ENCODE measurements at places on chromosomes 11 and 22.

DNA sequence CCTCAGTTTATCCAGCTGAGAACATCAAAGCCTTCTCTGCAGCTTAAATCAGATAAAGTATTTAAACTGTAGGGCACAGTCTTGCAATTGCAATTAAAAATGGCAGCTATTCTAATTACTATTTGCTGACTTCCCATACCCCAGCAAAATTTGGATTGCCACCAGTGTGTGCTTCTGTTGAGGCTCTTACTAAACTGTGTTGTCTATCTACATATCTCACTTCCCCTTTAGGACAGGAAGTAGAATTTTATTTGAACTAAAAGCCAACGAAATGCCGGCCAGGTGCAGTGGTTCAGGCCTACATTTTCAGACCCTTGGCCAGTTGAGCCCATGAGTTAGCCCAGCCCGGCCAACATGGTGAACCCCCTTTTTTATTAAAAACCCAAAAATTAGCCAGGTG lies 7.1 kb downstream of the SAA4 start:
- DNase-seq = no peak

- DNase-seq = no peak
Measured at GRCh38 chr11:83037877-83038276, 33.8 kb downstream of the RAB30 start.

- no peak for DNase-seq
Measured at GRCh38 chr11:16215352-16215751, 141.0 kb downstream of the SOX6 start.

- DNase-seq = no peak
Measured at GRCh38 chr22:50671641-50672040, 982 bp upstream of the SHANK3 start.

- no peak for DNase-seq
Measured at GRCh38 chr11:134346976-134347350, 15.2 kb downstream of the GLB1L2 start.

DNA sequence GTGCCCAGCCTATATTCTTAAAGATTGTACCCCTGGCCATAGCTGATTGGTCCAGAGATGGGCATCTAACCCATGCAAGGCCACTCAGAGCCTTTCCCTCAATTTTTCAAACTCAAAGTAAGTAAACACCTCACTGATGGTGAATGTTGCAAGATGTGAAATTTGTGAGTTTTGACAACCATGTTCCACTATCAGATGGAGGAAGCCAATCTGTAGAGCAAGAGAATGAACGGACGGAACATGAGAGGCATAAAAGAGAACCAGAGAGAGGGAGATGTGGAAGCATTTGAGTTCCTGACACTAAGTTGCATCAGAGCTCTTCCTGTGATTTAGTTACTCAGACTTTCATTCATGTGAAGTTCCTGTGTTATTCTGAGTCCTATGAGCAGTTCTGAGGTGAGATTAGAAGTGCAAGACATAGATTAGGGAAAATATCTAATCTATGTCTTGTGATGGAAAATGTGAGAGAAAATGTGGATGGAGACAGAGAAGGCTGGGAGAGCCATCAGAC lies 73.3 kb downstream of the PRSS23 start:
- no peak for DNase-seq

- no peak for DNase-seq
Measured at GRCh38 chr11:32385998-32386397, 49.3 kb downstream of the WT1 start.

DNA sequence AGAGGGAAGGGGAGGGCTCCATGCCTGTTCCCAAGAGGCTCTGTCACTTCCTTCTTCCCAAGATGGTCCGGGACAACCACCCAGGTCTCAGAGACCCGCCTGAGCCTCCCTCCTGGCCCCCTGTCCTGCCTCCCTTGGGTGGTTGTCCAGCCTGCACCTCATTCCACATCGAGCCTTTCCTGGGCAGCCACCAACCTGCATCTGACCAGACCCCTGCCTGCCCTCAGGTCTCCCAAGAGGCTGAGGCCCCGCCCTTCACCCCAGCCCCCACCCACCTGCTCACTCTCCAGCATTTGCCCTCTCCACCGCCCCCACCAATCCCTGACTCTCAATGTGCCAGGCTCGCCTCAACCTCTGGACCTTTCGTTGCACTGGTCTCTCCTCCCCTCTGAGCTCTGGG lies 97.5 kb upstream of the LMO1 start:
- no peak for DNase-seq

GRCh38 chr11:37026326-37026725 lies 428.3 kb upstream of the RAG2 start:
- DNase-seq = no peak

GRCh38 chr11:8679006-8679405 lies 3.5 kb downstream of the TRIM66 start:
- DNase-seq = no peak

- no peak for DNase-seq
Measured at GRCh38 chr11:12413141-12414052, 36.0 kb downstream of the PARVA start.

DNA sequence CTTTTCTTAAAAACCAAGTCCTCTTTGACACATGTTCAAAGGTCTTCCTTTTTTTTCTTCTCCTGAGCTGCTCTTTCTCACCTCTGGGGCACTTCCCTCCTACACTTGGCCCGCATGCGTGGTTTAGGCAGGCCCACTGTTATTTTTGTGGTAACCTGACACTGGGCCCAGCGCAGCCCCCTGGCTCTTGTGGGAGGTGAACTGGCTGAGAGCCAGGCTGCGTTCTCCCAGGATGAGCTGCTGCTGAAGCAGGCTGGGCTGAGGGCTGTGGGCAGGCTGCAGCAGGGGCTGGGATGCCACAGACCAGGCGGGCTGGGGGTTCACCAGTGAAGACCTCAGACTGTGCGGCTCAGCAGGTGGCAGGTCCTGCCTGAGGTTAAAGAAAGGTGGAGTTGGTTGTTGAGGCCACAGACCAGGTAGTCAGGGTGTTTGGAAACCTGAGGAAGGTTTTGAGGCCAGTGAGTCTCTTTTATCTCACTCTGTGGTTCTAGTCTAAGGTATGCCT lies 72.4 kb downstream of the TEAD1 start:
- DNase-seq = peak; percentile 94

GRCh38 chr11:78441956-78442355 lies 24.3 kb upstream of the GAB2 start:
- no peak for DNase-seq

GRCh38 chr22:40213478-40213877 lies 35.8 kb downstream of the TNRC6B start:
- DNase-seq = peak; percentile 28

DNA sequence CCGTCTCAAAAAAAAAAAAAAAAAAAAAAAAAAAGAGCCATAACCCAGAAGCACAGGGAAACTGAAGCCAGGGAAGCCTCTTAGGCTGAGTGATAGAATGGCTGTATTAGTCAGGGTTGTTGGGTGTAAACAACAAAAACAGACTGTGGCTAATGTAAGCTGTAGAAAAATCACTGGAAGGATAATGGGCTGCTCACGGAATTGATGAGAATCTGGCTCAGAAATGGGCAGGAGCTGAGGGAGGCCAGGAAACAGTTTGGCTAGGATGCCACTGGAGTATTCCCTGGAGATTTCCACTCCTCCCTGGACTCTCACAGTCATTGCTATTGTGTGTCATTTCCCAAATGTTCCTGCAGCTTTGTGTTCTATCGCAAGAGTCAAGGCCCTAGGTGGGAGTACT lies 22.4 kb downstream of the SLC22A6 start:
- no peak for DNase-seq

- DNase-seq = no peak
Measured at GRCh38 chr11:130721736-130722135, 194.5 kb downstream of the SNX19 start.

DNA sequence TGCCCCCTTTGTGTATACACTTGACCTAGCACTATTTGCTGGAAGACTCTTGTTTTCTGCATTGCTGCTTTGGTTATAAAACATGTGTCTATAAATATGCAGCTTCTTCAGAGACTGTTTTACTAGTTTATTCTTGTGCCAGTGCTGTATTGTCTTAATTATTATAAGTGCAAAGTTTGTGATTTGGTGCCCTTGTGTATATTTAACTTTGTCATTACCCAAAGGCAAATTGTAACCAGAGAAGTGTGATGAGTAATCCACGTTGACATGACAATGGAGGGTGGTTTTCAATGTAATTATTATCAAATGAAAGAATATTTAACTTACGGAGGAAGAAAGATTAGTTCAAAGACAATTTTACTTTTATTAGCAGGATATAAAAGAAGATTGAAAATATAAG lies 75.0 kb upstream of the PRODH start:
- no peak for DNase-seq

GRCh38 chr11:110431674-110432073 lies 1.9 kb downstream of the FDX1 start:
- DNase-seq = no peak

GRCh38 chr11:33387581-33387980 lies 130.4 kb downstream of the HIPK3 start:
- DNase-seq = no peak

GRCh38 chr11:78231962-78232501 lies 43.3 kb downstream of the USP35 start:
- no peak for DNase-seq

GRCh38 chr11:32421992-32422391 lies 13.3 kb downstream of the WT1 start:
- DNase-seq = no peak

DNA sequence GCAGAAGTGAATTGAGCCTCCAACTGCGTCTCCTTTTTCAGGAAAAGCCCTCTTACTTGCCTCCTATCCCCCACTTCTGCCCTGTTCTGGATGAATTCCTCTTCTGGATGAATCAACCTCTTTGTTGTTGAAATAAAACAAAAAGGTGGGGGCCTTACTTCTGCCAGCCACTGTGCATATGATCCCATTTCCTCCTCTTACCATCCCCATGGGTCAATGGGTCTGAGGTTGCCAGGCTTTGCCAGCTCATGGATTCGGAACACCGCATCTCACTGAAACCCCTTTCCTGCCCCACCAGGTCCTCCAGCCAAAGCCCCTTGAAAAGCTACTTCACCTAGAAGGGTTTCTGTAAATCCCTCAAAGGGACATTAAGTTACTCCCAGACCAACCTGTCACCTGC lies 3.7 kb upstream of the CHST1 start:
- DNase-seq = no peak

GRCh38 chr11:113643701-113644100 lies 62.4 kb downstream of the TMPRSS5 start:
- no peak for DNase-seq

DNA sequence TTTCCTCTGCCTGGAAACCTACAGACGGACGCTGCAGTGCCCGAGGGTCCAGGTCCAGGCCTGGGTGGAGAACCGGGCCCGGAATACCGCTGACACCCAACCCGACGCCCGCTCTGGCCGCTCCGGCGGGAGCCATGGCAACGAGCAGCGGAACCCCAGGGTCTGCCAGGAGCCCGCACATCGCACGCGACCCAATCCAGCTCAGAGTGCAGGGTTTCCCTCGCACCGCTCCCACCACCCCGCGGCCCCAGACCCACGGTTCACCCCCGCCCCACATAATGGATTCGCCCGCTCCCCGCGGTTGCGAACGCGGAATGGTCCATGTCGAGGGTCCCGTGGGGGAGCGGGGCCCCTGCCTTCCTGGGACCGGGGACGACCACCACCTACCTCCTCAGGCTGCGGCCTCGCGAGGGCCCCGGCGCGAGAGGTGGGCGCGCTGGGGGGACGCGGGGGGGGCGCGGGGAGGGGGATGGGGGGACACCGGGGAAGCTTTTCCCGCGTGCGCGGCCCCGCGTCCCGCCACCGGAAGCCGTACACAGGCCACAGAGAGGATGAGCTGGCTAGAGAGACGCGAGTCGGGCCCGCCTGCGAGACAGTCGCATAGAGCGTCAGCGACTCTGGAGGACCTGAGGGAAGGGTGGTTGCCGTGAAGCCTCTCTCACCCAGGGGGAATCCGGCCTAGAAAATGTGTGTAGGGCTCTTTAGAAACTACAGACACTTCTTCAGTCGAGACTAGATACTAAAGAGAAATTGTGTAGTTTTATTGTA lies at the start of gene SSRP1:
Gene SSRP1, minus strand, starts transcription at position 550 of the 768 bp plus-strand sequence. CDS start 771 bp downstream, outside the sequence.
- DNase-seq = peak; percentile 90

DNA sequence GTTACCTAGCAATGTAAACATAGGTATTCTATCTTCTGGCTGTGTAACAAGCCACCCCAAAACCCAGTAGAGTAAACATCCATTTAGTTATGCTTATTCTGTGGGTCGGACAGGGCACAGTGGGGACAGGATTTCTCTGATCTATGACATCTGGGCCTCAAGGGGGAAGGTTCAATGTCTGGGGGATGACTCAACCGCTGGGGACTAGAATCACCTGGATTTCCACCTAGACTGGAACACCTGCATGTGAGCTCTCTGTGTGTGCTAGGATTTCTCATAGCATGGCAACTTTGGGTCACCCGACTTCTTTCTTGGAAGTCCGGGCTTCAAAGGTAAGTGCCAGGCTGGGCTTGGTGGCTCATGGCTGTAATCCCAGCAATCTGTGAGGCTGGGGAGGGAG lies 36.5 kb upstream of the MICAL2 start:
- no peak for DNase-seq

DNA sequence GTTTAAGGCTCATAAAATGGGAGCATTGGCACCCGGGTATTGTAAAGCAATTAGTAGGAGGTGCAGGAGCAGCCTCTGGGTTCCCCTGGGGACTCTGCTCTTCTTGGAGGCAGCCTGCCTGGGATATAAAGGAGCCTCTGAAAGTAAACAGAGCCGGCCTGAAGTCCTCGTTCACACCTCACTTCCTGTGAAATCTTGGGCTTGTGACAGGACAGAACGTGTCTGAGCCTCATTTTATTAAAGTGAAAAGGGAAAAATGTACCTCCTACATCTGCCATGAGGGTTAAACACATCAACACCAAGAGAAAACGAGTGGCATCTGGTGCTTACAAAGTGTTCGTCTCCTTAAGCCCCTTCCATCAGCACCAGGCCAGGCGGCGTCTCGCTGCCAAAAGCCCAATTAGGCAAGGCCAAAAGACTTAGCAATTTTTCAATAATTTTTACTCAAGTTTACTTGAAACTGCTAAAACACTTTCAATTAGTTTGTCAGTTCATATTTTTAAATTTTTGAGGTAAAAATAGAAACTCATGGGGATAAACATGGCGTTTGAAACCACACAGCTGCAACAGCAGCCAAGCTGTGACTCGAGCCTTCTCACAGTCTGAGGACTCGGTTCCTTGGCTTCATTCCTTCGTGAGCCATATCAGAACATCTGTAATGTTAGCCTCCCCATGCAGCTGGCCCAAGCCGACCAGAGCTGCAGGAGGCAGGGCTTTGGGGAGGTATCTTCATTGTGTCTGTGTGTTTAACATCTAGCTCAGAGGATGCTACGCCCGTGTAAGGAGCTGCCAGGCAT lies 33.6 kb downstream of the MAP6 start:
- DNase-seq = peak; percentile 37
